ENCODE measurements at places on chromosomes 4 and X. TPM values are rescaled to one million over a fixed set of nuclear protein-coding genes. Genes with fewer than 3 reads are reported as not detected.

The GUCY1A1 gene
- 0.79 TPM for total RNA-seq

The IL3RA gene
- not detected for total RNA-seq

The TMSB15A gene
- not detected for total RNA-seq

The MAGEB17 gene
- not detected for total RNA-seq

The POU3F4 gene
- total RNA-seq, result not detected

The HSFX4 gene
- not detected for total RNA-seq

The HSFX3 gene
- not detected for total RNA-seq

The KLHL34 gene
- not detected for total RNA-seq

The EFNB1 gene
- total RNA-seq, result 117 TPM

The TDO2 gene
- total RNA-seq, result not detected

The SH3D19 gene
- total RNA-seq, result 13.2 TPM

The ARMCX4 gene
- total RNA-seq, result 0.79 TPM

The RELL1 gene
- total RNA-seq, result 178 TPM

The EREG gene
- 30.7 TPM for total RNA-seq

The VCX2 gene
- not detected for total RNA-seq

The KIF4A gene
- 0.64 TPM for total RNA-seq

The NAP1L3 gene
- not detected for total RNA-seq

The EGF gene
- total RNA-seq, result 1.1 TPM

The PIN4 gene
- 13.1 TPM for total RNA-seq

The FMR1NB gene
- not detected for total RNA-seq

The LPAR4 gene
- total RNA-seq, result not detected

The GRIPAP1 gene
- 35.8 TPM for total RNA-seq

The PAGE2B gene
- total RNA-seq, result not detected

The RAB33A gene
- total RNA-seq, result 0.13 TPM

The ADAM29 gene
- not detected for total RNA-seq

The KIAA1210 gene
- total RNA-seq, result not detected

The S100P gene
- total RNA-seq, result 928 TPM

The SYP gene
- under 0.01 TPM for total RNA-seq

The PNCK gene
- total RNA-seq, result 2.1 TPM

All from bronchial epithelial cell (primary cell).